ENCODE measurements at places on chromosomes 13 and 19.

DNA sequence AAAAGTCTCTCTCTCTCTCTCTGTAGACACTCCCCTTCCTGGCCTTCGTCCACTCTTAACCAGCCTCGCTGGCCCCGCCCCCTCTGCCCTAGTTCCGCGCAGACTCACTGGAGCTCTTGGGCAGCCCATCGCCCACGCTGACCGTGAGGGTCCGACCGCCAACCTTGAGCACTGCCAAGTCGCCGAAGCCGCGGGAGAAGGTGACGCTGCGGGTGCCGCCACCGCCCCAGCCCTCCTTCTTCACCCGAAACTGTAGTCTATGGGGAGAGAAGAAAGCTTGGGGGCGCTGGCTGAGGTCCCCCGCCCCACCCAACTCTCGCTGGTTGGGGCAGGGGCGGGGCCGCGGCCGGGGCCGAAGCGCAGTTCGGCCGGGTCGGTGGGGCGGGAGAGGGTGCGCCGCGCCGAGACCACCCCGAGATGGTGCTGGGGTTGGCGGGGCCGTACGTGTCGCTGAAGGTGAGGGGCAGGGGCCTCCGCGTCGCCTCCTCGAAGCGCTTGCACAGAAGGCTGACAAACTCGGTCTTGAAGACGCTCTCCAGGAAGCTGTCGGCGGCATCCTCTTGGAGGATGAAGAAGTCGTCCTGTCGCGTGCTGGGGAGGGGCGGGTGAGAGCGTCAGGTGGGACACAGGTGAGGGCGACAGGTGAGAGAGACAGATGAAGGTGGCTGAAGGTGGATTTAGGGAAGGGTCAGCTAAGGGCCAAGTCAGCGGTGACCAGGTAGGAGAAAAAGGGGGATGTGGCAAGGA is 12.6 kb upstream of the ZNF414 start:
- peak; percentile 91 for DNase-seq

DNA sequence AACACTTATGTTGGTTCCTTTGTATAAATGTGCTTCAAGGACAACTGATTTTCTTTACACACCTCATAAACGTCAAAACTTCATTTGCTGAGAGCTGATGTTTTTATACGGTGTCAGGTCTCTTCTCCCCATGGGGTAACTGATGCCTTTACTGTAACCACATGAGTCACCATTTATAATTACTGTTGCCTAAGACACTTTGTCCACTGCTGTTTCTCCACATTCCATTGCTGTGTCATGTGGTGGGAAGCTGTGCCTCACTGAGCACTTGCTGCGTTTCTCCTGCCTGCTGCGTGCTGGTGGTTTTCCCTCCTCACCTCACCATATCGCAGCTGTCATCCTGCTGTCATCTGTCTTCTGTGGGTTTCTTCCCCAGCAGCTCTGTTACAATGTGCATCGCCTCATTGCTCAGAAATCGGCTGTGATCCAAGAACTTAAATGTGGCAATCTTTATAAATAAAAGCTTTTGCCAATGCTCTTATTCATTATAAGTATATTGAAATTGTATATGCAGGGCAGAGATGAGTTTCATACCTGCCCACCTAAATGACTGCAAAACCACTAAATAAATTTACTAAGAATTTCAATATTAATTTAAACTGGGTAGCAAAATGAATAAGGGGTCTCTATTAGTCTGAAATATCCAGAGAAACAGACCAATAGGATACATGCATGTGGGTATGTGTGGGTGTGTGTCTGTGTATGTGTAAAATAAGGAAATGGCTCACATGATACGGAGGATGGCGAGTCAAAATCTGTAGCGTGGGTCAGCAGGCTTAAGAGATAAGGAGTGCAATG is 547.0 kb upstream of the SLITRK5 start:
- peak; percentile 99 for DNase-seq

GRCh38 chr19:32227561-32228165 is 117.7 kb upstream of the ZNF507 start:
- no peak for DNase-seq

DNA sequence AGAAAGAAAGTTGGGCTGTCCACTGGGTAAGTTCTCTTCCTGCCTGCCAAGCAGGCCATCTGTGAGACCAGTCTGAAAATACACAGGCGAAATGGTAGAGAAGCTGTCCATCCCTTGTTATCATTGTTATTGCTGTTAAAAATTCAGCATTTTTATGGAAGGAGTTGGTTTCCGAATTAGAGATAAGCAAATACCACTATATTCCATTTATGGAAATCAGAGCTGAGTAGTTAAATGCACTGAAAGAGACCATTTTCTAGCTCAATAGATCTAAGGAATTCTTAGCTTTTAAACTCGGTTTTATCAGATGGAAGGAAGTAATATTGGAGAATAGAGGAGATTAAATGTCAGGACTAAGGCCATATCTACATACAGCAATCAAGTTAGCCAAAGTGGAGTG is 40.7 kb downstream of the MZT1 start:
- DNase-seq = no peak

GRCh38 chr19:32067685-32068084 is 277.7 kb upstream of the ZNF507 start:
- no peak for DNase-seq
